ENCODE measurements at places on chromosomes 3 and 15.

- DNase-seq: no peak
These were observed 191.7 kb downstream of the GOLGA6L6 start for GRCh38 chr15:20349774-20350498.

GRCh38 chr3:71400986-71401451, 182.5 kb downstream of the FOXP1 start:
- no peak for DNase-seq

DNA sequence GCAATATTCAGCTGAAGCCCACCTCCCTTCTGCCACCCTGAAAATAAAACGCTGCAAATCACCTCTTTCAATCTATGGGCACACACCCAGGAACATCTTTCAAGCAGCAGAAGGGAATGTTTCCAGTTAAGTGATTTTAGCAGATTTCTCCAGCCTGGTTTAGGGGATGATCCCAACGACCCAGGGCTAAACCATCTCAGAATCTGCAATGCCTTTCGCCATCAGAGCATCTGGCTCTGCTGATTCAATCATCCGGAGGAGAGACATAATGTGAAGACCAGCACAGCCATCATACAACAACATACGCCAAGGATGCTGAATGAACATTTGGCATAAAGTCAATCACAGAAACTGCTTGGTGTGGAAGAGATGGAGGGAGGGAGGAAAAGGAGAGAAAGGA, 15.5 kb upstream of the LRRN1 start:
- DNase-seq: no peak

GRCh38 chr3:140285380-140285779, 350.4 kb downstream of the CLSTN2 start:
- DNase-seq: no peak

DNA sequence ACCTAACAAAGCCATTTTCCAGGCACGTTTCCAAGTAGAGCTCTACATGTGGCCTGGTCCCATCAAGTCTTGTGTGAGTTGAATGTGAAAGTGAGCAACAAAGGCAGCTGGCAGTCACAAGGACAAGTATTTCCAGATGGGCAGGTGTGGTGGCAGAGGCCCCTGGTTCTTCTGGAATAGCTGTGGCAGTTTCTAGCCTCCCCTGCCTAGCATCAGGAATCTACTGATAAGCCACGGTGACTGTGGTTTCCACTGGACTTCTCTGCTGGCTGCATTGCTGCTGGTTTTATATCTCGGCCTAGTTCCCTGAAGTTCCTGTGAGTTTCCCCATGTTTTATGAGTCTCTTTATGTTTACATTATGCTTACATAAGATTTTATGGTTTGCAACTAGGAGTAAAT, 117.7 kb downstream of the GOLIM4 start:
- no peak for DNase-seq

DNA sequence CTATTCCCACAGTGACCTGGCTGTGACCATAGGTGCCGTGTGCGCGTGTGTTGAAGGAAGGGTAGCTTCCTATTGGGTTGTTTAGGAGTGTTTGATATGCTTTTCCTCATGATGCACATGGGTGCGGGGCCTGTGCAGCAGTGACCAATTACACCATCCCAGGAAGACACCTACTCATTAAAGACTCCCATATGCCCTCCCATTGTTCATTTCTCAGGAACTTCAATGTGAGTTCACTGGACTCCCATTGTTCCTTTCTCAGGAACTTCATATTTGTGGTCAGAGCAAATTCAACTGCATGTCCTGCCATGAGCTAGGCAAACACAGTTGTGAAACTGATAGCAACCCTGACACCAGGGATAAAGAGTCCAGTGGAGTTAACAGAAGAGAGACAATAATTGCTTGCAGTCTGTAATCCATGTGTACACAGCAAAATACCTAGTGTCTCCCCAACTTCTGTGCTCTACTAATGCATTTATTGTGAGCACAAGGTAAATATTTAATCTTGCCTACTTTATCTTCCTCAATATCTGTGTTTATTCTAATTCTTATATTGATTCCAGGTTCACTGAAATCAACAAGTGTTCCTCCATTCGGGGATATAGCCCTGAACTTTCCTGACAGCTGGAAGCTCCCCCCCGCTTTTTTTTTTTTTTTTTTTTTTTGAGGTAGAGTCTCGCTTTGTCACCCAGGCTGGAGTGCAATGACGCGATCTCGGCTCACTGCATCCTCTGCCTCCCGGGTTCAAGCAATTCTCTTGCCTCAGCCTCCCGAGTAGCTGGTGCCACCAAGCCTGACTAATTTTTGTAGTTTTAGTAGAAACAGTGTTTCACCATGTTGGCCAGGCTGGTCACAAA, 57.5 kb upstream of the GCNT3 start:
- no peak for DNase-seq

DNA sequence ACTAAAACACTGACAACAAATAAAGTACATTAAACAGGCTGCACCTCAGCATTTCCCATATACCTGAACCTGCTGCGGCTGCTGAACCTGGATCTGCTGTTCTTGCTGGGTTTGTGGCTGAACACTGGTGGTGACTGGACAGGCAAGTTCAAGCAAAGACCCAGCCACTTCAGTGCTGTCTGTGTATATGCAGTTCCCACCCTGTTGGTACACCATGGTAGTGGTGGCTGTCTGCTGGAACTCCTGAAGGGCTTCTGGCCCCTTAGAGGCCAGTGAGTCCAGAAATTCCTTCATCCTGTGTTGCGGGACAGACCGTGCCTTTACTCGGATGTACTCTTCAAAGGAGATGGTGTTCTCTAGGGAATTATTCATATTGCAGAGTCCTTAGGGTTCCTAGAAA, 17.2 kb downstream of the QRICH1 start:
- no peak for DNase-seq

GRCh38 chr3:19348941-19349564, 200.7 kb downstream of the KCNH8 start:
- no peak for DNase-seq

- no peak for DNase-seq
These were observed 169.8 kb upstream of the MYRIP start for GRCh38 chr3:39639344-39640236.

- DNase-seq: no peak
These were observed 13.3 kb upstream of the CCR1 start for GRCh38 chr3:46221391-46221790.

DNA sequence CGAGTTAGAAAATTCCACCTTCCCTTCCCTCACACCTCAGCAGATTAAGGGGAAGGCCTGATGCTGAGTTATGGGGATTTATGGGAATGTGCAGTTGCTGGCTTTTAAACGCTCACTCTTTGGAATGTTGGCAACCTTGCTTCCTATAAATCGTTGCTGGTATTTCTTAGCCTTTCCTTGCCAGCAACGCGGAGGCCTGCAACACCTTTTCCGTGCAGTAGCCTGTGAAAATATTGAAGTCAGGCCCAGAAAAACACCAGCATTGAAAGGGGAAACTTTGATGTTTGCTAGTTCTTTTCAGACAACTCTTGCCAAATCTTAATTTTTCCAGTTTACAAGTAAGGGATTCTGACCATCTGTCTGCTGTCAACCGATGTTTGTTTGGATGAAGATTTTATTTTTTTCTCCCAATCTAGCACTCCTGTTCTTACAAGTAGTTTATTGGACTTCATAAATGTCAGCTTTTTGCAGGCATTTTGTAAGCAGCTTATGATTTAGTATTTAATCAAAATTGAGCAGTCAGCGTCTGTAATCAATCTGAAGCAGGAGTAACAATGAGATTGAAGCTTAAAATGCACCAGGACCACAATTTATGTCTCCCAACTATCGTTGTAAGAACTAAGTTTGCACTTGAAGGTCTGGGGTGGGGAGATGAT, 251.0 kb downstream of the RPLP1 start:
- DNase-seq: no peak

DNA sequence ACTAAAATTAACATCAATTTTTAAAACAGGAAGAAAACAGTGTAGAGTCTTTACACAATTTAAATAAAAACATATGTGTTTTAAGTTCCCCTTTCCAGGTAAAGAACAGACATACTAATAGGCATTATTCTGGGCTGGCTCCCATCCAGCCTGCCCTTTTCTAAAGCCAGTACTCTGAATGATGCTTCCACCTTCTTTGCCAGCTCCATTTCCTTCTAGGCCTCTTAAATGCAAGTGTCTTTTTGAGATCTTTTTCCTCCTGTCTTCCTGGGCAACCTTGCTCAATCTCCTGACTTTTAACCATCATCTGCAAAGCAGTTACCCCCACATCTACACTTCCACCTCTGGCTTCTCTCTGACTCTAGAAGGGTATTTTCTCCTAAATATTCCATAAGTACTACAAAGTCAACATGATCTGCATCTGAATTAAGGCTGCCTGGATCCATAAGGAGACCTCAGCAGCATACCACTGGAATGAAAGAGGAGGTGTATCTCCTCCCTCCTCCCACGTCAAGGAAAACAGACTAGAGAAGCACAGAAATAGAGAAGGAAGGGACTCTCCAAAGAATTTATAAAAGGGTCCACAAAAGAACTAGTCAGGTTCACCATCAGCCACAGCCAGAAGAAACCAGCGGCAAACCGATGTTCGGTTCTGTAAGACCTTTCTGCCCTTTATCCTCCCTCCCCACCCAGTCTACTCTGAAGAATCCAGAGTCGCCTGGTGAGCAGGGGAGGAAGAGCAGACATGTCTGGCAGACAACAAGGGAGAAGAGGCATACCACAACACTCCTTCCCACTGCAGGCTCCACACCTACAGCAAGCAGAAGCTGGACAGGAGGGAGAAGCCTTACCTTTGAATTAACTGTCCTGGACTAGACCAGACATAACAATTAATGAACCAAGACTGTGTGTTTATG, 47.1 kb downstream of the GOLIM4 start:
- DNase-seq: no peak

DNA sequence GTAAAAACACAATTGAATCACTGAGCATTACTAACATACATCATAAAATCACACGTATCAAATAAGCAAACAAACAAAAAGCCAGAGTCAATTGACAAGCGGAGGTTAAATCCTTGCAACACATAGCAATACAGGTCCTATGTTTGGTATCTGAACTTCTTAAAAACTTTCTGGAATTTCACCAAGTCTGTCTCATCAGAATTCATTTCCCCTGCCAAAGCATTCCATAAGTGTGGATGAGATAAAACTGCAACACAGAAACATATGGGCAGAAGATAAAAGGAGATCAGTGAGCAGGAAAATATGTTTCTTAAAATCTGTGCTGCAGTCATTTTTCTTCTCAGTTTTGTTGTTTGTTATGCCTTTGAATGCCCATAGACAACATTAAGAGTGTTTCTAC, 1155.5 kb downstream of the TBL1XR1 start:
- DNase-seq: no peak

- no peak for DNase-seq
These were observed 853.8 kb downstream of the IGSF11 start for GRCh38 chr3:118180853-118181252.

- no peak for DNase-seq
These were observed 181.7 kb downstream of the TCF12 start for GRCh38 chr15:57100136-57100539.

DNA sequence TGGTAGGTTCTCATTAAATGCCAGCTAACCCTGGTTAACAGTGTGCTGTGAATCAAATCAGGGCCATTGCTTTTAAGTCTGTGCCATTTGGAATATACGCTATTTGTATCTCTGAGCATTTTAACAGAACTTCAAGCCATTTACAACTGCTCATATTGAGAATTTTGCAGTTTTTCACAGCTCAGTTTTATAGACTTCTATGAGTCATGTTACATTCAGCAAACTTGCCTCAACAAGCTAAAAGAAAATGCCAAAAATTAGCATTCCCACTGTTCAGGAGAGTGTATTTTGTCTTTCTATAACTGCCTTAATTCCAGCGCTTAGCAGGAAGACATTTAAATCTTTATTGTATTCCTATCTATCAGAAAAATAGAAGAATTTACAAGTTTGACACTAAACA, 196.4 kb downstream of the GBE1 start:
- no peak for DNase-seq

DNA sequence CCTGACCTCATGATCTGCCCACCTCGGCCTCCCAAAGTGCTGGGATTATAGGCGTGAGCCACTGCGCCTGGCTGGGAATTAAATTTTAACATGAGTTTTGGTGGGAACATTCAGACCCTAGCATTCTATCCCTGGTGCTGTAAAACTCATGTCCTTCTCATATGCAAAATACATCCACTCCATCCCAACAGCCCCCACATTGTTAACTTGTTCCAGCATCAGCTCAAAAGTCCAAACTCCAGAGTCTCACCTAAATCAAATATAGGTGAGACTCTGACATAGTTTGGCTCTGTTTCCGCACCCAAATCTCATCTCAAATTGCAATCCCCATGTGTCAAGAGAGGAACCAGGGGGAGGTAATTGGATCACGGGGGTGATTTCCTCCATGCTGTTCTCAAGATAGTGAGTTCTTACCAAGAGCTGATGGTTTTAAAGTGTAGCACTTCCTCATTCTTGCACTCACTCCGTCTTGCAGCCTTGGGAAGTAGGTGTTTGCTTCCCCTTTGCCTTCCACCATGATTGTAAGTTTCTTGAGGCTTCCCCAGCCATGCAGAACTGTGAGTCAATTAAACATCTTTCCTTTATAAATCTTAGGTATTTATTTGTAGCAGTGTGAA, 96.2 kb upstream of the PLCL2 start:
- no peak for DNase-seq

DNA sequence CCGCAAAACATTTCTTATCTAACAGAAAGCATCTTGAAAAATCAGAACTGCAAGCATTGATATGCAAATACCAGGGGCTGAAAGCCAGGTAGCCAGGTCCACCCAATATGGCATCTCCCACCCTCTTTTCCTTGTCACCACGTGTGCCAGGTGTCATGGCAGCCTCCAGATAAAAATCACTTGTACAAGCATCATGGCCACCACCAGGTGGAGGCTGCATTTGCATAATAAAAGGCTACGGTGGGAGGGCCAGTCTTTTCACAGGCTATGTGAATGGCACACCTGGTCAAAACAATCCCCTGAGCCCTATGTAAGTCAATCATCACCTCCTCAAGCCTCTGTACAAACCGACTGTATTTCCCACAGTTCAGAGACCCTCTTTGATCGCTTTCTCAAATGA, 1233.1 kb upstream of the ALCAM start:
- no peak for DNase-seq

DNA sequence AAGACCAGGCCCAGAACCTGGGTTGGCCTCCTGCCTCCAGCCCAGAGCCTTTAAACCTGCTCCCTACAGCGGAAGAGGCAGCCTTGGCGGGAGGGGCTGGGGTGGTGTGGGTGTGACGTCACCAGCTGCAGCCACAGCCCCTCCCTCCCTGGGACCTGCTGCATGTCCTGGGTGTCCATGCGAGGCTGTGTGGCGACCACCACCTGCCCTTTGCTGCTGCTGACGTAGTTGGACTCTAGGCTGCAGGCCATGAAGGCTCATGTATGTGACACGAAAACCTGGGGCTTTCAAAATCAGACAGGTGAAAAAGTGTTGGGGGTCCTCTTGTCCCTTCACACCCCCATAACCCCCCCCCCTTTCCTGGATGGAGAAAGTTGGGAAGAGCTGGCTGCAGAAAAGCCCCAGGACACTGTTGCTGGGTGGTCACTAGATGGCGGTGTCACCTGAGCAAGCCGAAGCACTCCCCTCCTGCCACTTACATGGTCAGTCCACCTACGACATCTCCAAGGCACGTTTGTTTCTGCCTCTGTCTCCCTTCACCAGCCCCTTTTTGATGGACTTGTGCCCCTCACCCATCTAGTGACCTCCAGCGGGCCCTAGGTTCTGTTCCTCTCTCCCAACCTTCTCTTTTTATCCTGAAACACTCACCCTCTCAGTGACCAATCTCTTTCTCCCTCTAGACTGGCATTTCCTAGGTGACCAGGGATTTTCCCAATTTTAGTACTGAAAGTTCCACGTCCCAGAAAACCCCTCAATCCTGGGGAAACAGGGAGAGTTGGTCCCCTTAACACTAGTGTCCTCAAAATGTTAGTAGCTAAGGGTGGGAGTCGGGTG, 35.2 kb downstream of the SLC6A20 start:
- DNase-seq: no peak

- DNase-seq: no peak
These were observed 144.3 kb downstream of the EEFSEC start for GRCh38 chr3:128297401-128298138.

Measured in stimulated activated CD4-positive, alpha-beta T cell treated with anti-CD3 and anti-CD28 coated beads, Interleukin-1b, Interleukin-23, amount 100 ng/mL, for 1 hour (primary cell).